ENCODE measurements at places on chromosomes 2 and 18.

DNA sequence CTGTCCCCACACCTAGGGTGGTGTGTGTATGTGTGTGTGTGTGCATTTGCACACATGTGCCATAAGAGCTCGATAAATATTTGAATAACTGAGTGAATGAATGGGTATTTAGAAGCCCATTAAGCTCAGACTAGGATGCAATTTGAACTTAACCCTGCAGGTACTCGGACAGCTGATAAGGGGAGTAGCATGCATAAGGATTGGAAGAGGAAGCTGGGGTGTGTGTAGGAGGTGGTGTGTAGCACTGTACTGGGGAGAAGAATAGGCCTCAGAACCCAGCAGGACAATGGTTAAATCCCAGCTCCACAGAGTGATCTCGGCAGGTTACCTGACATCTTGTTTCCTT is 1.8 kb upstream of the KCNF1 start:
- no peak for DNase-seq

- DNase-seq, result no peak
Measured at GRCh38 chr2:70966681-70967080, 11.7 kb upstream of the ANKRD53 start.

DNA sequence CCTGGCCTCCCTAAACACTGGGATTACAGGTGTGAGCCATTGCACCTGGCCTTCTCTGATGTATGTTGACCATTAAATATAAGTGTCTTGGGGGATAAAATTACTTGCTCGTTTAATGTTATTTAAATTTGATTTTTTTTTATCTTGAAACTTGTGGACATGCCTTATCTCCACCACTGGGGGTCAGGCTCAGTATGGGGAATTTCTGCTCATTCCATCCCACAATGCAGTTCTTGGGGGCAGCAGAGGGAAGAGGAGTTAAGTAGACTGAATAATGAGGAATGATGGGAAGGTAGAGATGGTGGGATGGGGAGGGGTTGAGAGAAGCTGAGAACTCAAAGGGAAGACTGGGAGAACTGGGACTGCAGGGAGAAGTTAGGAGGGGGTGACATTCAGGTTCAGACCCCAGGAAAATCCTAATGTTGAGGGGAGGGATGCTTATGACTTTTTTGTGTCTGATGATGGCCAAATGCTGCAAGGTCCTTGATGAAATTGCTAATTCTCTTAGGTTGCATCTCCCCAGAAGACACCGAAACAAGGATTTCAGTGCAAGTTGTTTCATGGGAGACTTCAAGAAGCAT is 174.2 kb downstream of the MIB1 start:
- DNase-seq, result no peak

GRCh38 chr2:12284037-12284436 is 432.7 kb upstream of the TRIB2 start:
- no peak for DNase-seq

- DNase-seq, result no peak
Measured at GRCh38 chr2:237424544-237424943, 10.6 kb upstream of the COL6A3 start.

- no peak for DNase-seq
Measured at GRCh38 chr2:241802421-241803318, 6.3 kb upstream of the NEU4 start.

DNA sequence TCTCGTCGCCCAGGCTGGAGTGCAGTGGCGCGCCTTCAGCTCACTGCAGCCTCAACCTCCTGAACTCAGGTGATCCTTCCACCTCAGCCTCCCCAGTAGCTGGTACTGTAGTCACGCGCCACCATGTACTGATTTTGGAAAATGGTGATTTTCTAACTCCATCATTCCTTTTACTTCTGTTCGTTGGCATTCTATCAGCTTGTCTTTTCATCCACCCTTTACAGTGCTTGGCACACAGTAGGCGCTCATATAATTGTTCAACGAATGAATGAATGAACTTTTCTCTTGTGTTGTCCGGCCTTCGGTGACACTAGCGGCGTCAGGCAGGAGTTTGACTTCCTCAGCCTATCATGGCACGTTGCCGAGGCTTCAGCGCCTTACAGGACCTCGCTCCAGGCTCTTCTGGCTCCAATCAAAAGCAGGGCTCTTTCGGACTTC is 373 bp upstream of the MTHFD2 start:
- DNase-seq, result no peak

DNA sequence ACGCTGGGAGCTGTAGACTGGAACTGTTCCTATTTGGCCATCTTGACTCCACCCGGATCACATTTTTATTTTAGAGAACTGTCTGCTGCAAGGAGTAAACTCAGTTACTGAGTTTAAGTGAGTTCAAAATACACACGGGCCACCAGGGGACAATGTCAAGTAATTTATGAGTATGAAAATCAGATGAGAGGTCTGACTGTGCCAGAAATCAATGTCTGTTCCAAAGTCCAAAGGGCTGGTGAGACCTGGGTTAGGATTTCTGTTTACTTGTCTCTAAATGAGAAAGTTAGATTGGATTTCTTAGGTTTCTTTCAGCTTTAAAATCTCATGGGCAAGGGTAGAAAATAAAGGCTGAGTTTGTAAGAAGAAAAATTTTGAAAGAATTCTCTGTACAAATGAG is 465.8 kb upstream of the MEIS1 start:
- no peak for DNase-seq

DNA sequence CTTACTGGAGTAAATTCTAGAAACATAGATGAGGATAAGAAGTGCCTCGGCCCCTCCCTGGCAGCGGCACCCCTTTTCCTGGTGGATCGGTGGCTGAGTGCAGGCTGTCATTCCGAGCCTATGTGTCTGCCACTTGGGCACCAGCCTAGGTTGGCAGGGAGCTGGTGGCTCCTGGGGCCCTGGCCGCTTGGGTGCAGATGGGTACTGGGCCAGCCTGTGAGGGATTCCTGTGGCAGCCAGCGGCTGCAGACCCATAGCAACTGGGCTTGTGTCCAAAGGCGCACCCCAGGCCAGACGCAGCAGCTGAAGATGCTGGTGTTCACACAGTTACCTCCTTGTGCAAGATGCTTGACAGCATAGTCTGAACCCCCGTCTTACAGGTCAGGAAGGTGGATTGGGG is 2.8 kb downstream of the SNORC start:
- no peak for DNase-seq

- DNase-seq, result no peak
Measured at GRCh38 chr2:121479882-121480522, 50.7 kb upstream of the RNU4ATAC start.

DNA sequence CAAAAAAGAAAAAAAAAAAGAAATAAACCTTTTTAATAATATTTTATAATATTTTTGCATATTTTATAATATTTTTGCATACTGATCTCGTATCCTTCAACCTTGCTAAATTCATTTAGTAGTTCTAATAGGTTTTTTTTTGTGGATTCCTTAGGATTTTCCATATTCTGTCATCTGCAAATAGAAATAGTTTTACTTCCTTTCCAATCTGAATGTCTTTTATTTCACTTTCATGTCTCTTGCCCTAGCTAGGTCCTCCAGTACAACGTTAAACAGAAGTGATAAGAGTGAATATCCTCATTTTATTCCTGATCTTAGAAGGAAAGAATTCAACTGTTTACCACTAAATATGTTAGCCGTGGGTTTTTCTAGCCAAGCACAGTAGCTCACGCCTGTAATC is 13.7 kb downstream of the LMAN2L start:
- DNase-seq, result no peak

DNA sequence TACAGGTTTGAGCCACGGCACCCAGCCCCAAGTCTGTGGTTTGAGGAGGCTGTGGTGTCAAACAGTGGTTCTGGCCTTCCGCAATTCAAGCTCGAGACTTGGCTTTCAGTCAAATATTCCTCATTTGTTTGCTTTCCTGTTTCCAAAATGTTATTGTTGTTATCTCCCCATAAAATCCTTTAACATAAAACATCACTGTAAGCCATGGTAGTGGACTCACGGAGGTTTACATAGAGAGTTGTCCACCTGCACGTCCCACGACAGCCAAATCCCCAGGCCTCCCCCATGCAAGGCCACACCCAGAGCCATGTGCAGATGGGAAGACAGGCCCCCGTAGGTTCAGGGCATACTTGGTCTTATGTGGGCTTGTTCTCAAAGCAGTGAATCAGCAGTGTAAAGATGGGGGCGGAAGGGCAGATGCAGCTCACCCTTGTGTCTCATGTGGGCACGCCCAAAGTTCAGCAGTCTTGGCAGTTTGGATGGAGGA is 18.9 kb upstream of the ST3GAL5 start:
- DNase-seq, result no peak

Data from stimulated activated CD4-positive, alpha-beta T cell treated with anti-CD3 and anti-CD28 coated beads, Interleukin-4, amount 100 ng/mL, for 4 hours (primary cell).